ENCODE measurements at places on chromosomes 7 and 10.

- DNase-seq: no peak
Measured at GRCh38 chr7:113828581-113828980, 90.2 kb downstream of the PPP1R3A start.

DNA sequence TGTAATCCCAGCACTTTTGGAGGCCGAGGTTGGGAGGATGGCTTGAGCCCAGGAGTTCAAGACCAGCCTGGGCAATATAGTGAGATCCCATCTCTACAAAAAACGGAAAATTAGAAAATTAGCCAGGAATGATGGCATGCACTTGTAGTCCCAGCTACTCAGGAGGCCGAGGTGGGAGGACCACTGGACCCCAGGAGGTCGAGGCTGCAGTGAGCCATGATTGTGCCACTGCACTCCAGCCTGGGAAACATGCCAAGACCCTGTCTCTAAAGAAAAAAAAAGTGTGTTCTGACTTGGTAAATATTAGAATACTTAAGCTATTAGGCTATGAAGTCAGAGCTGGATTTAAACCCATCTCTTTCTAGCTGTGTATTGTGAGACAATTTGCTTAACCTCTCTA, 81.0 kb upstream of the KAT6B start:
- no peak for DNase-seq

DNA sequence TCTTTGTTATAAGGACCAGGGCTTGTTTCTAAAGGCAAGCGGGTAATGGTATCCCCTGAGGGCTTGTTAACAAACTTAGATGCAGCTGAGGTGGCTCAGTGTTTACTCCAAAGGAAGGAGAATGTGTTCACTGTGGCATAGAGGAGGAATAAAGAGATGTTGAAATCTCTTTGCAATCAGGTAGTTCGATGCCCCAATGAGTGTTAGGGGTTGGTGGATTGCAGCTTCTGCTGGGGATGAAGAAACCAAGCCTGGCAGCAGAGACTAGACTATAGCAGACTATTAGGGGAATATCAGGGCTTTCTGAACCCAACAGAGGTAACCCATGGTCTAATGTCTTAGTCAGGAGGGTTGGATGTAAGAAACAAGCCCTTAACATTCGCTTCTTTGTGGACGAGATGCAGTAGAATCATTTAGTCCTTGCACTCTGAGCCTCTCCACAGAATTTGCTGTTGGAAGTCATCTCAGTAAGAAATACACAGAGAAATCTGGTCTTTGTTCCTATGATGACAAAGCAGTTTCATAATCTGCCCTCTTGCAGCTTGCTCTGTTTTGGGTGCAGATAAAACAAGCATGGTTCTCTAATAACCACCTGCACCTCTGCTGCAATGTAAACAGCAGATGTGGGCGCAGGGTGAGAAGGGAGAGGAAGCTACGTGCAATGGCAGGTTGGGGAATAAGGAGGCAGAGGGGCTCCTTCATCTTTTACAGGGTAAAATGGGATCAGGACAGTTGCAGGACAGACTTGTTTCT, 108.6 kb downstream of the NRF1 start:
- DNase-seq: no peak

GRCh38 chr10:3408603-3409365, 236.2 kb upstream of the PITRM1 start:
- no peak for DNase-seq

DNA sequence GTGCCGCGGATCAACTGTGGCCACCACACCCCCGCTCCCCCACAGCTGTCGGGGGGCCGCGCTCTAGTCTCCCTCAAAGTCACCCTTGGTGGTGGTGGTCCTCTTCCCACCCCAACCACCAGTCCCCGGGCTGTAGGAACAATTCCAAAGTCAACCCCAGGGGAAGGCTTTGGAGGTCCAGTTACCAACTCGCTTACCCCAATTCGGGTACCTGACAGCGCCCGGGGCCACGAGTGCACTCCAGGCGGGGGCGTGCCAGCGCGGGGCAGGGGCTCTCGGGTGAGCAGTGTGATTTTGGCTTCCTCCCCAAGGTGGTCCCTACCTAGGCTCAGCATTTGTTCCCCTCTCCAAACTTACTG, 584 bp upstream of the ZMIZ1 start:
- no peak for DNase-seq

DNA sequence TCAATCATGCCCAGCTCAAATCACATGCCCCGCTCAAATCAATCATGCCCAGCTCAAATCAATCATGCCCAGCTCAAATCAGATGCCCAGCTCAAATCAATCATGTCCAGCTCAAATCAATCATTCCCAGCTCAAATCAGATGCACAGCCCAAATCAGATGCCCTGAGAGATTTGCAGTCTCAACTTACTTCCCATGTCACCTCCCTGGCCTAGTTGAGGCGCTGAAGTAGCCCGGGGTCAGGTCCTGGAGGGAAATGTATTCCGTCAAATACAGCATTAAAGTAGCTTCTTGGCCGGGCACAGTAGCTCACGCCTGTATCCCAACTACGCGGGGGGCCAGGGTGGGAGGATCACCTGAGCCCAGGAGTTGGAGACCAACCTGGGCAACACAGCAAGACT, 15.7 kb upstream of the PRKAR1B start:
- no peak for DNase-seq

DNA sequence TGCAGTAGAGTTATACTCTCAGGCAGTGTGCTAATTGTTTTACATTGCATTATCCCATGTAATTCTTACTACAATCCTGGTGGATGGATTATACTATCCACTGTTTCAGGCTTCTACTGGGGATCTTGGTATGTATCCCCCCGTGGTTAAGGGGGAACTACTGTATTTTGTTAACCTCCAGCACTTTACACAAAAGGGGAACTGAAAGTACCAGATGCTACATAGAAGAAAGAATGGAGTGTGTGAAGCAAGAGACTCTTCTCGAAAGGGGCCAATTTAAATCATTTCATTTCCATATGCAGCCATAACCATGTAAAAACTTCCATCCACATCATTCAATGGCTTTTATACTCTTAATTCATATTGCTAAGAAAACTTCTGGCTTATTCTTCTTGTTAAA, 69.4 kb downstream of the C1GALT1 start:
- no peak for DNase-seq

DNA sequence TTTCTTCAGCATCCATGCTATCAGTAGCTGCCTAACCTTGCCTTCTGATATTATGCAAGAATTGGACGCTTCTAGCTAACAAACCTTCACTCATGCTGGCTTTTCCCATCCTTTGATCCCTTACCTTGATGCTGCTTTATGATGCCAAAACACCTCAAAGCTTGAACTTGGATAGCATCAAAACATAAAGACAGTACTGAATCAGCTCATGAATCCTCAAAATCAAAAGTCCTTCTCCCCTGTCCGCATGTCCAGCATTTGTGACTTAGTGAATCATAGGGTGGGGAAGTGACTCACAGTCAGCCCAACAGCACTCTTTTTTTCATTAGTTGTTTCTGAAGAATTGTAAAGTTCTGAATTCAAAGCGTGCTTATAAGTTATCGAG, 89.5 kb upstream of the PIK3CG start:
- peak; percentile 75 for DNase-seq

- no peak for DNase-seq
Measured at GRCh38 chr10:95531994-95532399, 29.2 kb downstream of the SORBS1 start.

GRCh38 chr10:13462551-13462950, 66.3 kb downstream of the BEND7 start:
- no peak for DNase-seq
